Left lung (tissue), 14 donors: ENCODE measurements at places on chromosomes 6 and 20. TPM values are rescaled to one million over a fixed set of nuclear protein-coding genes. Genes with fewer than 3 reads are reported as not detected.

The SF3B5 gene
- polyA plus RNA-seq = 112 TPM

The FILIP1 gene
- polyA plus RNA-seq = 36.1 TPM

The NMBR gene
- polyA plus RNA-seq = 0.21 TPM

The GGTLC1 gene
- polyA plus RNA-seq = 1.4 TPM

DNA sequence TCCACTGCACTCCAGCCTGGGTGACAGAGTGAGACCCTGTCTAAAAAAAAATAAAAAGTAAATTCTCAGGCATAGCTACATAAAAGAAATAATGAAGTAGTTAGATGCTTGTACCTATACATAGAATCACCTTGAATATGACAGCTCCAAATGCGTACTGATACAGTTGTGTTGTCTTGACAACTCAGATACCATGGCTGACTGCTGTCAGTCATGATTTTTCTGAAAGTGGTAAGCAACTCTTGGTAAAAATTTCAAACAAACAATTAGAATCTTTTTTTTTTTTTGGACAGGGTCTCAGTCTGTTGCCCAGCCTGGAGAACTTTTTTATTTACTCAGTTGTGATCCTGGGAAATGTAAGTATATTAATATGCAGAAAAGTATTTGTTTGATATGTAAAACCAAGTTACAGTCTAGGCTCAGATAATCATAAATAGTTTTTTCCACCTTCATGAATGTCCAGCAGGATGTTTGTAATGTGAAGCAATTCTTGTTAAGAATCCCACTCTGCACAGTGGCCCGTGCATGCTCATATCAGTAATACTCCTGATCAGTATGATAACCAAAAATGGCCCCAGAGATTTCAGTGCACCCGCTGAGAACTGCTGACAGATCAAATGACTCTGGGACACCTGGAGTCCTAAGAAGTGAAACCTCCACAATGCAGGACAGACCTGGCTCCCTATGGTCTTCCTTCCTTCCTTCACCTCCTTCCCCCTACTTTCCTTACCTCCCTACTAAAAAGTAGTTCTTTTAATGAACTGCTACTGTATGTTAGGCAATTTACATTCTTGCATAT is 14.0 kb upstream of the MAPK13 start:
- no peak for DNase-seq

- DNase-seq = no peak
Observed at GRCh38 chr6:139943391-139943790, 568.9 kb upstream of the CITED2 start.

DNA sequence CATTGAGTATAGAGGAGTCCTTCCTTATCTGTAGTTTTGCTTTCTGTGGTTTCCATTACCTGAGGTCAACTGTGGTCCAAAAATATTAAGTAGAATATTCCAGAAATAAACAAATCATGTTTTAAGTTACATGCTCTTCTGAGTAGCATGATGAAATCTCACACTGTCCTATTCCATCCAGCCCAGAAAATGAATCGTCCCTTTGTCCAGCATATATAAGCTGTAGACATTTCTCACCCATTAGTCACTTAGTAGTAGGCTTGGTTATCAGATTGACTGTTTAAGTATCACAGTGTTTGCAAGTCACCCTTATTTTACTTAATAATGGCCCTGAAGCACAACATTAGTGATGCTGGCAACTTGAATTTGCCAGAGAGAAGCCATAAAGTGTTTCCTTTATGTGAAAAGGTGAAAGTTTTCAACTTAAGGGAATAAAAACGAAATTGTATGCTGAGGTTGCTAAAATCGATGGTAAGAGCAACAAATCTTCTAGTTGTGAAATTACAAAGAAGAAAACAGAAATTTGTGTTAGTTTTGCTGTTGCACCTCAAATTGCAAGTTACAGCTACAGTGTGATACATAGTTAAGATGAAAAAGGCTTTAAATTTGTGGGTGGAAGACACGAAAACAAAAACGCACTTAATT is 198.6 kb upstream of the SIM1 start:
- DNase-seq = no peak

DNA sequence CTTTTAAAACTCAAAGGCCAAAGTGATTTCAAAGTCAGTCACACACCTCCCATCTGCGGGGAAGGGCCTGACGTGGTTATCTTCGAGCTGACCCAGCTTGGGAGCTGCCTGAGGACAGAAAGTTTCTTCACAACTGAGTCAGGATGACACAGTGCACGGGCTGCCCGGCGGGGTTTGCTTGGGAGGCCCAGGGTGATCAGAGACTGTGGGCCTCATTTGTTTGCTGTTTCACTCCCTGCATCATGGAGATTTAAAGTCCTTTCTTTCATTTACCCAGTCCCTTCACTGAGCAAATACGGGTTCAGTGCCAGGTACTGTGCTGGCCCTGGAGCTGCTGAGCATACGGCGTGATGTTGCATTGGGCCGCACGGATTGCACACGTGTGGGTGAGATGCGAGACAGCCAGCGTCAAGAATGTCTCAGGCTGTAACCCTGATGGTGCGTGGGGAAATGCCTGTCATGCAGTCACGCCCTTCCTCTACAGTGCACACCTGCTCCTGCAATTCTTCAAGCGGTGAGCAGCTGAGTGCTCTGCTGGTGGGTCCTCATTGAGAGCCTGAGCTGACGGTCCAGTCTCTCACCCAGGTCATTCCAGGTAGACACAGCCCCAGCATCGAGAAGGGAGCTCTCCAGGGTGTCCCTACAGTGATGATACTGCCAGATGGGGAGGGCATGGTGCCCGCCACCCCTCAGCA is 82.7 kb upstream of the PMEPA1 start:
- DNase-seq = no peak

DNA sequence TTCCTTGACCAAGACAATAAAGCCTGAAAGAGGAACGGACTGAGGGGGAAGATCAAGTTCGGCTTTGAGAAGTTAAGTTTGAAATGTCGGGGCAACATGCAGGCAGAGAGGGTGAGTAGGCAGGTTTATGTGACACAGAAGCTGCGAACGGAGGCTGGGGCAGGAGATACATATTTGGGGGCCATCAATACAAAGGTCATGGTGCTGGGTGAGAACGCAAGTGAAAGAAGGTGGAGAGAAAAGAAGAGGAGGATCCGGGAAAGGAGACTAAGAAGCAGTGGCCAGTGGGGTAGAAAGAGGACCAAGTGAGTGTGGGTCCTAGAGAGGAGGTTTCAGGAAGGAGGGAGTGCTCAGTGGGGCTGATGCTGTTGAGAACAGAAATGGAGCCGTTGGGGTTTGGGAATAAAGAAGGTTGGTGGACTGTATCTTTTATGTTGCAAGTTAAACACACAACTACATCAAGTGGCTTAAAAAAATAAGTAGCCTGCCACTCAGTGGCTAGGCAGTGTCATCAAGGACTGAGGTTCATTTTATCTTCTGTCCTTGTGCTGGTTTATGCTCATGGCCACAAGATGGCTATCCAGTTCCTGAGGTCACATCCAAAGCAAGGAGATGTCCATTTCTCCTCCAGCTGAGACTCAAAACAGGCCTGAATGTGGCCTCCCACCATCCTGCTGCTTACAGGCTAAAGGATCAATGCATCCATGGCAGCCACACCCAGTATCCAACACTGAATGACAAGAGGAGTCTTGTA is 1.7 kb upstream of the BLCAP start:
- DNase-seq = no peak

DNA sequence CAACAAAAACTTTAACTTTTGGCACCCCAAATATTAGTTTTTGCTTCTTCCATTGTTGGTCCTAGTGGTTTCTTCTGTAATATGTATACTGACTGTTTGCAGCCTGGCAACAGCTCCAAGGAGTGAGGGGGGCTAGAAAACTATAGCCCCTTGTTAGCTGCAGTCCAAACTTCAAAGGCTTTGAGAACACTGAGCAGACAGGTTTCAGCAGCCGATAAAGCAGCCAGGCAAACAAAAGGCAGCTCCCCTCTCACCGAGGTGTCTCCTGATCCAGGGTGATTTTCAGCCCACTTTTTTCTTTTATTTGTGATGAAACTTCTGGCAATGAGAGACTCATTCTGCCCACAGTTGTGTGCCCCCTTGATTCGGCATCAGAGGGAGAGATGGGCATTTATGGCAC is 80.7 kb downstream of the OLIG3 start:
- DNase-seq = no peak

GRCh38 chr20:32114305-32114960 is 4.9 kb downstream of the TM9SF4 start:
- DNase-seq = no peak

- no peak for DNase-seq
Observed at GRCh38 chr20:19943061-19943521, 74.1 kb upstream of the NAA20 start.

- no peak for DNase-seq
Observed at GRCh38 chr20:42419814-42420532, 769.7 kb downstream of the PTPRT start.

DNA sequence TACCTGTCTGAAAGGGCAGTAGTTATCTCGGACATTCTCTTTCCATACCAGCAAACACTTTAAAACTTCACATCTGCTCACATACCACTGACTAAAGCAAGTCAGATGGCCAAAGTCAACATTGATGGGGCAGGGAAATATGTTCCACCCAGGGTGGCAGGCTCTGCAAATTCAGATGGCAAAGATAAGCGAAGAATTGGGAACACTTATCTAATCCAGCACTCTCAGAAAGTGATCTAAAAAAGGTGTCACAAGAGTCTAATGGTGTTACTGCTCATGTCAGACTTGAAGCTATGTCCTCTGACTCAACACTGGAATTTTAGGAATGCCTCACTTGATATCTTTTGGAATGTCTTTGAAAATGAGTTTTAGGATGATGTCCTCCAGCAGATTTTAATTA is 1086.2 kb downstream of the KIF16B start:
- no peak for DNase-seq
